Hypothalamus (tissue), 51 donors: ENCODE measurements at places on chromosomes 3 and 15.

GRCh38 chr15:64127521-64128270 is 23.8 kb upstream of the SNX22 start:
- DNase-seq: no peak

- DNase-seq: no peak
These were observed 7.2 kb upstream of the BNIP2 start for GRCh38 chr15:59696332-59696731.

- DNase-seq: no peak
These were observed 48.8 kb downstream of the PDE8A start for GRCh38 chr15:85030301-85030929.

DNA sequence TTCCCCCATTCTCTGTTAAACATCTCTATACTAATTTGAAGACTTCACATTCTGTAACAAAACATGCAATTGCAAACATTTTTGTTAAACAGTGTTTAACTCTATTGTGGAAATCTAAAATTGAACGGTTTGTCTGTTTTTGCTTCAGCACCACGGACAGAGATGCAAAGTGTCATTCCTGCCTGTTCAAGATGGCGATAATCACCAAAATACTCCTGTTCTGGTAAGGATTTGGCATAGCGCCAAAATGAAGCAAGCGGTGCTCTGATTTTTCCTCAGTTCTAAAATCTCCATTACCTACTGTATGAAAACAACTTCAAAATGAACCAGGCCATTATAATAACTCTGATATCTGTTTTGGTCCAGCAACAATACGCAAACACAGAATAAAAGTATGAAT is 129.7 kb upstream of the TUSC7 start:
- no peak for DNase-seq

DNA sequence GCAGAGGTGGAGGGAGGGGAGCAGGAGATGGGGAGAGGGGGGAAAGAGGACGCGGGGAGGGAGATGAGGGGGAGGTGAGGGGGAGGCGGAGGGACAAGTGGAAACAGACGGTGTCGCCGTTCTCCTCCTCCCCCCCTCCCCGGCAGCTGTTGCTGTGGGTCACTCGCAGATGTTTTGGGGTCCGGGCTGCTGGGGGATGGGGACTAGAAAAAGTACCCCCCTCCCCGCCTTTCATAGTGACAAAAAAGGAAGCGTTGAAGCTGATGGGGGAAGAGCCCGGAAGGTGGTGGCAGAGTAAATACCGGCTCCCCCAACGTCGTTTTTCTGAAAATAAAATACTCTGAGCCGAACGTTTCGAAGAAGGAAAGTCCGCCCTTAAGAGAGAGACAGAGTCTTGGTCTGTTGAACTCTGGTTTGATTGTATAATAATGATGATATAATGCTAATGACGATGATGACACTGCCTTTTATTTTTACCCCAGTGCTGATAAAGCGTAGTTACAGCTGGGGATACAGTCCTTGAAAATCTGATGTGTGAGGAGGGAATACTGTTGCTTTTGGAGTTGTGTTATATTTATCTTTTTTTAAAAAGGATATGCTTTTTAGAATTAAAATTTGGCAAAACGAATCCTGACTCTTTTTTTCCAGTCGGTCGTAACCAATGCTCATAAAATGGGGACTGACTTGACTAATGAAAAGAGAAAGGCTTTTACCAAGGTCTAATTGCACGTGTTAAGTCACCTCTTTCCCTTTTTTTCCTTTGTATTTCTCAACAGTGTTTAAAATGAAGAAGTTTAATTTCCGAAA is 993 bp downstream of the STXBP5L start:
- no peak for DNase-seq

DNA sequence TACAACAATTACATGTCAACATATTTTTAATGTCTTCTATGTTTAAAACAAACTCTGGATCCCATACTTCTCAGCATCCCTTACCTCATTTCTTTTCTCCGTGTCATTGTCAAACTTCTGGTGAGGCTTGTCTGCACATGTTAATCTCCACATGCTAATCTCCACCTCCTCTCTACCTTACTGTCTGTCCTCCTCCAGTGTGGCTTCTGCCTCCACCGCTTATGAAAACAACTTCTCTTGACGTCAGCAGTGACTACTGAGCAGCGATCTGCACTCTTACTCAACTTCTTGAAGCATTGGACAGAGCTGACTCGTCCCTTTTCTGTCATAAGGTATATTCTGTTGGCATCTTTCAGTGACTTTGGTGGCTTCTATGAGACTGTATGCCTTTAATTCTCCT is 338.2 kb upstream of the THRB start:
- DNase-seq: no peak

- DNase-seq: no peak
These were observed 662.0 kb downstream of the SQOR start for GRCh38 chr15:46296797-46297196.

DNA sequence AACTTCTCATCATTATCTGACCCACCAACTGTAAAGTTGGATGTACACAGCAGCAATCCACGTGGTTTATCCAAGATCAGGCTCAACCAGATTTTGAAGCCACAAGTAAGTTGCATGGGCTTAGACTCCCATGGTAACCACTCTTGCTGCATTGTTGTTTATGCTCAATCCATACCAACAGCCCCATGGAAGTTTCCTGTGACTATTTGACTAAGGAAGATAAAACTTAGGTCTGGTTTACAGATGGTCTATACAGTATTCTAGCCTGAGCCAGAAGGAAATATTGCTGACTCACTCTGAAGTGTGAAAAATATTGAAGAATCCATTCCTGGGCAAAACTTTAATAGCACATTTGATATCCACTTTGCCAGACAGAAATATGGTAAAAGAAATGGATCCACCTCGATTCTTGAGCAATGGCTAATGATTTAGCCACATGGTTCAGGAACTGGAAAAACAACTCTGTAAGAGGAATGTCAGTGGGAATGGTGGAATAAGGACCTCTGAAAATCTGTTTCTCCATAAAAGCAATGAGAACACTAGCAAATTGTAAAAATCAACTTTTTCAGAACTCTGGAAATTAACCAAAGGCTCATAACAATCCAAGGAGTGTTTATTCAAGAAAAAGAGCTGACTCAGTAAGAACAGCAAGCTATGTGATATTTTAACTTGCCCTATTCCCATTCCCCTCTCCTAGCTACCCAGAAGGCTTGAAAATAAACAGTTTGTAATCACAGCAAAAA is 162.9 kb upstream of the STT3B start:
- DNase-seq: no peak

GRCh38 chr3:140164922-140165590 is 230.1 kb downstream of the CLSTN2 start:
- no peak for DNase-seq

- no peak for DNase-seq
These were observed 232.2 kb downstream of the UBE2E2 start for GRCh38 chr3:23435318-23435717.

GRCh38 chr3:130894986-130895280 is 1.0 kb downstream of the ATP2C1 start:
- no peak for DNase-seq

GRCh38 chr3:74067296-74067695 is 442.6 kb upstream of the PDZRN3 start:
- DNase-seq: no peak

DNA sequence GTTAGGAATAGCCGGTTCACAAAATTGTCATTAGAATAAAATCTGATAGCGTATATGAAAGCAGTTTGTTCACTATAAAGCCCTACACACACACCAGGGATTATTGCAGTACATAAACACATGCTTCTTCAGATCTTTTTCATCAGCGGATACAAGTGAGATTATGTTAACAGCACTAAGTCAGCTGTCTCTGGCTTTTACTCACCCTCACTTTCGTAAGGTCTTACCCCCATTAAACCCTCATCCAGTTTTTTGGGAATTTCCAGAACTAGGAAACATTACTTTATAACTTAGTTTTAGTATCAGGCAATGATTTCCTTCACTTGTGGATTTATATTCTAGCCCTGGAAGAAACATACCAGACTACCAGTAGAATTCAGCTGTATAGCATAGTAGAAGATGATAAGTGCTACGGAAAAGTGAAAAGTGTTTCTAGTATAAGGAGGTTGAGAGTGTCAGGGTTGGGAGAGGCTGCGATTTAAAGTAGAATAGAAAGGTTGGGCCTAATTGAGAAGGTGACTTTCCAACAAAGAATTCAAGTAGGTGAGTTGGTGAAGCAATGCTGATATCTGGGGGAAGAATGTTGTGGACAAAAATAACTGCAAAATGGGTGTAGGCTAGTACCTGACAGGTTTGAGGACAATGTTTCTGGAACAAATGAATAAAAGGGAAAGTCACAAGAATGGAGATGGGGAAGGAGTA is 22.7 kb downstream of the TMEM207 start:
- no peak for DNase-seq

DNA sequence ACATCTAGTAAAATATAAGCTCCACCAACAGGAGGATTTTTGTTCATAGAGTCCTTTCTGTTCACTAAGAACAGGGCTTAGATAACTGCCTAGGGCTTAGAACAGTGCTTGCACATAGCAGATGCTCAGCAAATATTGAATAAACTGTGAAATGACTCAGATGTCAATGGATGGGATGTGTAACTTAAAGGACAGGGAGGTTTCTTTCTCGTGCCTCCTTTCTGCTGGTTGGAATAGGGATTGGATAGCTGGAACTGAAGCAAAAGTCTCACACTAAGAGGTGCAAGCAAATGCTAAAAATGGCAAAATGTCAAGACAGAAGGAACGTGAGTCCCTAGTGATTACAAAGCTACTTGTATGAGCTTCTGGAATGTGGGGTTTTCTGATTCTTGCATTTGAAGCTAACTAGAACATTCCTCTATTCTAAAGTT is 392.8 kb upstream of the WNT5A start:
- DNase-seq: no peak

- no peak for DNase-seq
These were observed 32.6 kb upstream of the SENP5 start for GRCh38 chr3:196835086-196835485.

DNA sequence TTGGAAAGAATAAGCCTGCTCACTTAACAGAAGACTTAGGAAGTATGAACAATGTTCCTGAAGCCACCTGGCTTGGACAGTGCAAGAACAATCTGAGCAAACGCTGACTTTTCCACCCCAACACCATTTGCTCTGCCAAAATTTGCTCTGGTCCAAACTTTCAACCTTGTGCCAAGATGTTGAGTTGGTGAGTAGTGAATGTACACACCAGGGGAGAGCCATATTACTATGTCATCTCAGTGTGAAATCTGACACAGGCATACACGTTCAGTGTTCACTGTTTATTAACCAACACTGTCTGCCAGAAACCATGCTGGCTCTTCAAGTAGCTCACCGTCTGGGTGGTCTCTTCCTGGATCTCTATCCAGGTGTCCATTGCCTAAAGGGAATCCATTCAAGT is 152.9 kb upstream of the LPP start:
- DNase-seq: no peak

DNA sequence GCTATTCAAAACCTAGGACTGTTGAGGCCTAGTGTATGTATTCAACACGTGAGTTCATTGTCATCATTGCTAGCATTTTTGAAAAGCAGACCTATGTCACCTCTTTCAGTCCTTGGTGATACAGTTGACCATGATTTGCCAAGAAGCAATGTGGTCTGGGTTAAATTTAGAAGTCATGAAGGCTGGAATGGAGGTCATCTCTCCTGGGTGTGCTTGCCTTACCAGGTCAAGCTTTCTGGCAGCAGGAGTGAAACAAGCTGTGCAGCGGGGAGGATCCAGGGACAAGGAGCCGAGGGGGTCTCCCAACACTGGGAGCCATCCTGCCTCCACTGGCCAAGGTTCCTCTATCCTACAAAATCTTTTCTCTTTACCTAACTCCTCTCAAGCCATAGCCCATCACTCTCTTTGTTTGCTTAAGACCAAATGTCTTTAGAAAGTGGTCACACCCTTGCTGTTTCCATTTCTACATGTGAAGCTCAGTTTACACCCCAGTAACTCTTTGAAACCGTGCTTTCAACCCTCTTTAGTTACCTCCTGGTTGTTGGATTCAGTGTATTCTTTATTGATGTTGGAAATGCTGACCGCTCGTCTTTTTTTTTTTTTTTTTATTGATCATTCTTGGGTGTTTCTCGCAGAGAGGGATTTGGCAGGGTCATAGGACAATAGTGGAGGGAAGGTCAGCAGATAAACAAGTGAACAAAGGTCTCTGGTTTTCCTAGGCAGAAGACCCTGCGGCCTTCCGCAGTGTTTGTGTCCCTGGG is 40.0 kb downstream of the SLC28A2 start:
- DNase-seq: no peak

GRCh38 chr3:35486295-35486694 is 153.0 kb upstream of the ARPP21 start:
- no peak for DNase-seq

DNA sequence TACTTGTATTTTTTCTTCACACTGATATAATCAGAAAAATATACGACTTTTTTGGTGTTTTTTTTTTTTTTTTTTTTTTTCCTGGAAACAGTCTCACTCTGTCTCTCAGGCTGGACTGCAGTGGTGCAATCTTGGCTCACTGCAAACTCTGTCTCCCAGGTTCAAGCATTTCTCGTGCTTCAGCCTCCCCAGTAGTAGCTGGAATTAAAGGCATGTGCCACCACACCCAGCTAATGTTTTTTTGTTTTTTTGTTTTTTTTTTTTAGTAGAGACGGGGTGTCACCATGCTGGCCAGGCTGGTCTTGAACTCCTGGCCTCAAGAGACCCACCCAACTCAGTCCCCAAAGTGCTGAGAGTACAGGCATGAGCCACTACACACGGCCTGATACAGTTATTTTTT is 20.8 kb upstream of the DNAAF4 start:
- DNase-seq: no peak

DNA sequence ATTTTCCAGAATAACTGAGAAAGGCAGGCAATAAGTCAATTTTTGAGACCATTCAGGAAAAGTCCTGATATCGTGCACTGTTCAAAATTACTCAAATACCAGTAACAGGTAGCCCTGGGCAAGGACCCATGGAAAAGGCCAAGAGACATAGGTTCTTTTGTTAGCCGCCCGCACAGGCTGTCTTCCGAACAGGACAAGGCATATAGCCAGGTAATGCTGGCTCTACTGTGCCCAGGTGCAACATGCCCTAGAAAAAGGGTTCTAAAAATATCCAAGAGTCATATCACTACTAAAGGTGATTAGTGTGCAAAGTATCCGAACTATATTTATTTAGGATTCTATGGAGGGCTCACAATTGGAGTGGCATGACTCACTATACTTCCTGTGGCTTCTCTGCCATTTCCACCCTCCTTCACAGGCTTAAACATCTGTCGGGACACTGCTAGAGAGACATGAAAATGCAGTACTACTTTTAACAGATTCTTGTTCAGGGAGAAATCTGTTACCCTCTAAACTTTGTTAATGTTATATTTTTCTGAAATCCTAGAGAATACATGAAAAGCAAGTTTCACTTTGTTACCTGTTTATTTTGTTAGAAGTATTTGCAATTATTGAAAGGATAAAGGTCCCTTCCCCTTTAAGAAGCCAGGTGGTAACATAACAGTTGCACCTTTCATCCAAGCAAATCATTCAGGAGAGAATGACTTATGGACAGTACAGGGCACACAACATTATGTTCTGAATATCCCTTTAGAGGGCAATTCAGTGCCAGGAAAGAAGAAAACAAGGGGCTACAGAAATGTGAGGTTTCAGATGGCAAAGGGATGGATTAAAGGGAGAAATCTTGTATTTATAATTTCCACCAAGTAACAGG is 293.3 kb upstream of the THBS1 start:
- DNase-seq: no peak

GRCh38 chr15:81098861-81099651 is 35.0 kb upstream of the CFAP161 start:
- DNase-seq: no peak

GRCh38 chr3:60025096-60026050 is 975.5 kb upstream of the CFAP20DC start:
- no peak for DNase-seq
